ENCODE measurements at places on chromosomes 13 and 19.

DNA sequence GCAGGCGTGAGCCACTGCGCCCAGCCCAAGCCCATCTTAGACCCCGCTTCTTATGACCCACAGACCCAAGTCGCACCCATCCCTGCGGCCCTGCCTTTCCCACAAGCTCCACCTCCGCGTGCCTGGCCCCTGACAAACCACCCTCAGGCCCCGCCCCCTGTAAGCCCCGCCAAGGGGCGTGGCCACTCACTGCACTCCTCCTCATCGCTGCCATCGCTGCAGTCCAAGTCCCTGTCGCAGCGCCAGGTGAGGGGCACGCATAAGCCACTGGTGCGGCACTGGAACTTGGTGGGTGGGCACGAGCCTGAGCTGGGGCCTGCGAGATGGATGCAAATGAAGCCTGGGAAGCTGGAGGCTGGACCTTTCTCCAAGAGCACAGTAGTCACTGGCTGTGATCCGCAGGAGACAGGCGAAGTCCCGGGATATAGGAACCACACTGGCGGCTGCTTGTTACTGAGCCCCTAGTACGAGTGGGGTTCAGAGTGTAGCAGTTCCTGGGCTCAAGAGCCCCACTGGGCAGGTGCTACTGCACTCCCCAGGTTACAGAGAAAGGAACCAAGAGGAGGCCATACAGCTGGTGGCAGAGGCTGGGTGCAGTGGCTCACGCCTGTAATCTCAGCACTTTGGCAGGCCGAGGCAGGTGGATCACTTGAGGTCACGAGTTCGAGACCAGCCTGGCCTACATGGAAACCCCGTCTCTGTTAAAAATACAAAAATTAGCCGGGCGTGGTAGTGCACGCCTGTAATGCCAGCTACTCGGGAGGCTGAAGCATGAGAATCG, 3.1 kb downstream of the CD320 start:
- DNase-seq: no peak

DNA sequence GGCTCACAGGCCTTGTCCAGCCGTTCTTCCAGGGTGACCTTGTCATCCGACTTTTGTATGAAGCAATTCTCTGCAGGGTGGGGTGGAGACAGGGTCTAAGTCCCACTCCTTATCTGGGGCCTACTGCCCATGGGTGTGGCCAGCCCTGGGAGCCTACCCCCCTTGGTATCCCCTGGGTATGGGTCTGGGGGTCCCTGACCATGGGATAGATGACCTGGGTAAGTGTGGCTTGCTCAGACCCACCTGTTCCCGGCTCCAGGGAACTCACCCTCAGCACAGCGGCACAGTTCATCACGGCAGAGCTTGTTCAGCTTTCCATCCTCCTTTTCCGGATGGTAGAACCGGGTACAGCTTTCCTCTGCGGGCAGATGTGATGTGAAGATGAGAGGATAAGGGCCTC, 9.2 kb upstream of the TNFSF14 start:
- DNase-seq: no peak

DNA sequence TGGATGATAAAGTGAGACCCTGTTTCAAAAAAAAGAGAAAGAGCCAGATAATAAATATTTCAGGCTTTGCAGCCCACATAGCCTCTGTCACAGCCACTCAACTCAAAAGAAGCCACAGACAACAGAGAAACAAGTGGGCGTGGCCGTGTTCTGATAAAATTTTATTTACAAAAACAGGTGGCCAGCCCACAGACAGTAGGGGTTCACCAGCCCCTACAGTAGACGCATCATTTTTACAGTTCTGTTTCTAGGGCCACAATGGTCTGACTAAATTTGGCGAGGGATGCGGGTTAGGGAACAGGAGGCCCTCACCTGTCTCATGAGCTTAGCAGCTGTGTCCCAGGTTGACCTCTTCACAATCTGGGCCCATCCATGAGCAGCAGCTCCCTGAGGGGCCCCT, 59.5 kb downstream of the ARHGEF18 start:
- DNase-seq: no peak

DNA sequence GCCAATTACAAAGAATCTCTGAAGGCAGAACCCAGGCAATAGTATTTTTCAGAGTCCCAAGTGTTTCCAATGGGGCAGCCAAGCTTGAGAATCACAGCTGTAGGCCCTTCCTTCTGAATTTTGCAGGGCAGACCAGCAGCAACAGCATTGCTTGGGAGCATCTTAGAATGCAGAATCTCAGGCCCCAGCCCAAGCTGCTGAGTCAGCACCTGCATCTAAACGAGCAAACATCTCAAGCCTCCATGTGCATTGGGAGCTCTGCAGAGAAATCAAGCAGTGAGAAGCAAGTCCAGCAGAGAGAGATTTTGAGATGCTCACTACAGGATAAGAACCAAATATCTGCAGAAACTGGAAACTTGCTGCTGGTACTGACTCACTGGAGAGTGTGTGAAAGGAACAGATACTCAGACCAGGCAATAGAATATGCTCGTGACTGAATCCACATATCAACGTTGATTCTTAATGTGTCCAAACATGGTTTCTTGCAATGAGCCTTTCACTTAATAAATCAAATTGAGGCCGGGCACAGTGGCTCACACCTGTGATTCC, 81.5 kb upstream of the TNFSF11 start:
- no peak for DNase-seq

DNA sequence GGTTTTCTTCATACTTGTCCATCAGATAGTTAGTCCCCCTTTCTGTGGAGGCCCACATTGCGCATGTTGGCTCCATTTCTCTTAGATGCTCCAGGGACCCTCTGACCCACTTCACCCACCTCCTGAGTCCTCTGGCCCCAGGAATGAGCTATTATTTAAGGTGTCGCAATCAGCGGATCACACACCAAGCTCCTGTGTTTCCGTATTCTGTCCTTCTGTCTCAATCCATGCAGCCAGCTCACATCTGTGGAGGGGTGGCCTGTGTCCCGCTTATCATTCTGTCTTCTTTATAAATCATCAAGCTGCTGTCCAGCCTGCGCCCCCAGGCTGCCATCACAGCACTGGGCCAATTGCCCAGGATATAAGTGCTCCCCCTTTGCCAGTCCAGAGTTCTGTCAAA, 4.7 kb downstream of the ZNF230 start:
- no peak for DNase-seq
